ENCODE measurements at places on chromosomes 5 and 9.

DNA sequence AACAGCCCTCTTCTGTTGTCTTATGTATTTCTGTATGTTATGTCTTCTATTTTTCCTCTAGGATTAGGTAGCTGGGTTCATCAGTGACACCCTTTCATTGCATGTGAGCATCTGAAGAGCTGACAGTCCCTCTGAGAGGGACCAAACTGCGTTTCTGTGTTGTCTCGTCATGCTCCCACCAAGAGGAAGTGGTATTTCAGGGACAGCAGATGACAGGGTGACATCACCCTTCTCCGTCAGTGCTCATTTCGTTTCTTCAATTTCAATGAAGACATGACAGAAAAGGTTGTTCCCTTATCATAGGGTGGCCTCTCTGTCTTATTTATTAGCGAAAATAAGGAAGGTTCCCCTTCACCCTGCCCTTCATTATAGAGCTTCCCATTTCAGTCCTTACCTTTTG lies 225.9 kb upstream of the NR4A3 start:
- DNase-seq = no peak

DNA sequence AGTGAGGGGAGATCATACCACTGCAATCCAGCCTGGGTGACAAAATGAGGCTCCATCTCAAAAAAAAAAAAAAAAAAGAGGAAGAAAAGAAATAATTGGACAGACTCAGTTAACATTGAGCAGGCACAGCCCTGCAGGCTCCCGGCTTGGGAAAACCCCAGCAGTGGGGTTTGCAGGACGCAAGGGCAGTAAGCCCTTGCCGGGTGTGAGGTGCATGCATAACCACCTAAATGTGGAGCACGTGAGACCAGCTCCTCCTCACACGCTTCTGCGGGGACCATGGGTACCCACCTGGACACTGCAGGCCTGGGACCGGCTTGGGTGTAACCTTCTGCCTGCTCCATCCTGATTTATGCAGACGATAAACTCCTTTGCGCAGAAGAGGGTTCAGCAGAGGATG lies 4.8 kb upstream of the SLC6A18 start:
- no peak for DNase-seq

DNA sequence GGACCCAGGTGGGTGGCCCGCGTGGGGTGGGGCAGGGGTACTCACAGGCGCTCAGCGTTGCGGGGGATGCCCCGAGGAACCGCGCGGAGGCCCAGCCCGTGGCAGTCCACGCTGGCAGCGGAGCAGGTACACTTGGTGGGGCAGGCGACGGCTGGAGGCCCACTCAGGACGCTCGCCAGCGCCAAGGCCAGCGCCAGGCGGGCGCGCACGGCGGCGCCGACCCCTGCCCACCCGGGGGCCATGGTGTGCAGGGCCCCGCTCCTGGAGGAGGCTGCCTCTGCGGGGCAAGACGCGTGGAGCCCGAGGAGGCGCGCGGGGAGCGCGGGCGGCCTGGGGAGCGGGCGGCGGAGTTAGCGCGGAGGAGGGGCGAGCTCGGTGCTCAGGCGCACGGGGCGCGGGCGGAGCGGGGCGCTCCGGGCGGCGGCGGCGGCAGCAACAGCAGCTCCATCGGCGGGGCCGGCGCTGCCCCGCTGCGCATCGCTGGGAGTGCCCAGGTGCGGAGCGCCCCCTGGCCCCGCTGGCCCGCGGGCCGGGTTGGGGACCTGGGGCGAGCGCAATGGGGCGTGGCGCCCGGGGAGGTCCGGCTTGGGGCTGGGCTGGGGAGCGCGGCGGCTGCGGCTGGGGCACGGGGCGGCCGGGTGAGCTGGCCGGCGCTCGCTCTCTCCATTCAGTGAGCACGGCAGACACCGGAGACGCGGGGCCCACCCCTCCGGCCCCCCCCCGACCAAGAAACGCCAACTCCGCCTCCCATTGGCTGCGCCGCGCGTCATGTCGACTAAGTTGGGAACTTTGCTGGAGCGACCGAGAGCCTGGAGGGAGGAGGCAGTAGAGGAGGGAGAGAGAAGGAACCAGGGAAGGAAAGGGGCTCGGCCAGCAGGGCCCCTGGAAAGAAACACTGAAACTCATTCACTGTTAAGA lies at the start of gene SLIT3:
TSS of gene SLIT3 (minus strand) at position 672 of the 918 bp plus-strand sequence. CDS start at position 242, 430 bp downstream.
- peak; percentile 47 for DNase-seq

DNA sequence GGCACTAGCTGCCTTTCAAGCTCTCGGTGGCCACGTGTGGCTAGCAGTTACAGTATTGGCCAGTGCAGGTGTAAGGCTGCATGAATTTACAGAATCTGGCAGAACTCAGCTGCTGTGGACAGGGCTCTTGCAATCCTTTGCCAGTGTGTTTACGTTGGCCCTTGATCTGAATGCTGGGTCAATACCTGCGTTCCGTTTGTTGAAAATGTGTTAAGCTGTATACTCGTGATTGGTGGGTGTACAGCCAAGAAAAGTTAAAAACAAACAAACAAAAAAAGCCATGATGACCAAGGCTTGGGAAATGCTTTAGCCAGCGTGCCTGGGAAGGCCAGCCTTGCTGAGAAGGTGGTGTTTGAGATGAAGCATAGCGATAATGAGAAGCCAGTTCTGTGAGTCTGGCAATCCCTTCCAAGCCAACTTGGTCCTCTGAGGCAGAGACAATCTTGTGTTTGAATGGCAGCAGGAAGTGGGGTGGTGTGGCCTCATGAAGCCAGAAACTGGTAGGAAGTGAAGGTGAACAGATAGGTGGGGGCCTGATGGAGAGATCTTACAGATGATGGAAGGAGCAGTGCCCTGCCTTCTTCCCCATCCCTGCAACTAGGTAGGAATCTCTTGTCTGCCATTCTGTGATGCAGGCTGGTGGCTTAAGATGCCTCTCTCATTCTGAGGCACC lies 820 bp upstream of the CFAP90 start:
- DNase-seq = no peak

DNA sequence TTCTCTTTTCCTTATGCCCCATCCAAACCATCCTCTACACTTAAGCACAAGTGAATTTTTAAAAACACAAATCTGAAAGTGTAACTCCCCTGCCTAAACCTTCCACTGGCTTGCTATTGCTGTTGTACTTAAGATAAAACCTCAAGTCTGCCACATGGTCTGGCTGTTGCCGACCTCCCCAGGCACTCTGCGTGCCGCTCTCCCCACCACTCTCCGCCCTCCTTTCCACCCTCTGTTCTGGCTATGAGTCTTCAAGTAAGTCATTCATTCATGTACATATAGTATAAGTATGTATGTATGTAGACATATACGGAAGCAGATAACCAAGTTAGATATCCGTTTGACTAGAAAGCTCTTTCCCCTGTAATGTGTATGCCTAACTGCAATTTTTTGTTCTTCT lies 94.7 kb upstream of the ANKRD55 start:
- DNase-seq = peak; percentile 58

DNA sequence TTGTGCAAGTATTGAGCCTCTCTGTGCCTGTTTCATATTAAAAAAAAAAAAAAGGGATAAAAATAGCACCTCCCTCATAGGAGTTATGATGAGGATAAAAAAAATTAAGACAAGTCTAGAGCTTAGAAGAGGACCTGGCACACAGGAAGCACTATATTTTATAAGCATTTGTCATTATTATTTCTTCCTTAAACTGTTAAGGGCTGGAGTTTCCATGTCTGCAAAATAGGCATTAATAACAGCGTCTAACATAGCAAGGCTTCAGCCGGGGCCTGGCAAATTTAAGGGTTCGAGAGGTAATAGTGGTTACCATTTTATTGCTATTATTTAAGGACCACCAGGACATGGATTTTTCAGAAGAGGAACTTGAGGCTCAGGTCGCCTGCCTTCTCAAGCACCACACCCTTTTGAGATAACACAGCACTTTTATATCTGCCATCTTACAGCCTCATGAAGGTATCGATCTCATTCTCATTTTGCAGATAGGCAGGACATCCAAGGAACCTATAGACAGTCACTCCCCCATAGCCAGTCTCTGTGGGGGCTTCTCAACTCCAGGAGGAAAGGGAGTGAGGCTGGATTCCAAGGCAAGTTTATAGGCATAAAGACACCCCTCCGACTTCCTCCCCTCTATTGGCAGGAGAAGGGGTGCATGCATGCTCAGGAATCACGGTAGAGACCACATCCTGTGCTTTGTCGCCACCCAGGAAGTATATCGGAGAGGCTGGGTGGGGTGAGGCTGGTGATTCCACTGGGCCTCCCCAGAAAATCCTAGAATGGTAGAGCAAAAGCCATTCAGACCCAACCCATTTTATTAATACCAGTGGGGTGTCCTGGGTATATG lies 2.4 kb downstream of the ANXA6 start:
- DNase-seq = no peak

All from mesenchymal stem cell (in vitro differentiated cells and primary cell).